CD4-positive, alpha-beta T cell treated with Interleukin-17A for 1 hour (primary cell): ENCODE measurements at places on chromosomes 2 and 18.

DNA sequence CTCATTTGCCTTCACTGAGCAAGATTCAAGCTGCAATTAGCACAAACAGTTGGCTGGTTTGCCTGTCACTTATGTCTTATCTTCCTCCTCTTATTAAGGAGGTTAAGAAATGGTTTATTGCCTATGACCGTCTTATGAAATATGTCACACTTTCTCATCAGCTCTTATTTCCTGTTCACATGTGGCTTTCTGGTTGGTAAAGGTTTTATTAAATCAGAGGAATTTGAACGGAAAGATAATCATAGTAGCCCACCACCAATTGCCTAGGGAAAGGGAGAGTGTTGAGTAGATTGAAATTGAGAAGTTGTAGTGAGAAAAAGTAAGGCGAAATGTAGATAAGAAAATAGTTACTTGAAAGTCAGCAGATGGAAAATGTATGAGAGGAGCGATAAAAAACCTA is 4.2 kb upstream of the IL1R1 start:
- DNase-seq: peak; percentile 9

- no peak for DNase-seq
Observed at GRCh38 chr2:229044581-229044980, 226.5 kb downstream of the PID1 start.

- DNase-seq: no peak
Observed at GRCh38 chr2:36074008-36074407, 281.6 kb upstream of the CRIM1 start.

DNA sequence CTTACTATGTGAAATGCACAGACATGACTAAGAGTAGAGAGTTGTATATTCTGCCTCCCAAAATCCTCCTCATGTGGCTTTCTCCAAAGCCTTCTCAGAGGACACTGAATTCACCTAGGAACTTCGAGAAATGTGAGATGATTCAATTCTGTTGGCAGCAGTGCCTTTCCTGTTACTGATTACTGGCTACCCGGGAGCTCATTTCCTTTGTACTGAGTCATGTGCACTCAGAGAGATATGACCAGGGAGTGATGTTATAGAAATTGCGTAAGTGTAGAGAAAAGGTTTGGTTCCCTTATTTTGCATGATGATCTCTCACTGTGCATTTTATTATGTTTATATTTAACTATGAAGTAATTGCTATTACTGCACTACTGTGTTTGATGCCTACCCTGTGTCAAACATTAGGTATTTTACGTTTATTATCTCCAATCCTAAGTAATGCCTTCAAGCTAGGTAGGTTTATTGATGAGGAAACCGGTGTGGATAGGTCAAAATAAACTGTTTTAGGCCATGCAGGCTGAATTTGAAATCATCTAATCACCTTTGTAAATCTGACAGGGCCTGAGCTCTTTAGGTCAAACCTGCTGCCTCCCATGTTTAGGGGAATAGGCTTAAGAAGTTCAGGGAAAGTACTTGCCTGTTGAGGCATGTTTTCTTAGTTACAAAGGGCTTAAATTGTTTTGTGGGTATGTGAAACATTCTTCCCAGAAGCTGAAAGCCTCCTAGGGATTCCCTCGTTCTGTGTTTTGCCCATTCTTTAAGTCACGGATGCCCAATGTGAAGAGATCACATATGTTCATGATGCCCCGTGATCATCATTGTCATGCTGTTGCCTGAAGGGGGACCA is 86.8 kb downstream of the FMNL2 start:
- DNase-seq: peak; percentile 23

GRCh38 chr2:158665536-158666302 is 129.4 kb upstream of the DAPL1 start:
- no peak for DNase-seq
